Stimulated activated CD8-positive, alpha-beta memory T cell treated with anti-CD3 and anti-CD28 coated beads, Interleukin-4, amount 100 ng/mL, for 4 hours (primary cell): ENCODE measurements at places on chromosomes 6 and 20.

GRCh38 chr6:121826156-121826810, 390.8 kb downstream of the GJA1 start:
- DNase-seq = no peak

DNA sequence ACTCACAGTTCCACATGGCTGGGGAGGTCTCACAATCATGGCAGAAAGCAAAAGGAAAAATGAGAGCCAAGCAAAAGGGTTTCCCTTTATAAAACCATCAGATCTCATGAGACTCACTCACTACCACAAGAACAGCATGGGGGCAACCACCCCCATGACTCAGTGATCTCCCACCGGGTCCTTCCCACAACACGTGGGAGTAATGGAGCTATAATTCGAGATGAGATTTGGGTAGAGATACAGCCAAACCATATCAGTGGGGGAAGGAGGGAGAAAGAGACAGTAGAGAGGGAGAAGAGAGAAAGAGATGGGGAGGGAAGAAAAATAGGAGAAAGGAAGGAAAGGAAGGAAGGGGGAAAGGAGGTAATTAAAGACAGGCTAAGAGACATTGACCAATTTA, 30.1 kb downstream of the GMDS start:
- no peak for DNase-seq

GRCh38 chr6:82553863-82554531, 190.4 kb downstream of the TPBG start:
- DNase-seq = no peak

- no peak for DNase-seq
Observed at GRCh38 chr20:38894091-38894847, 31.9 kb upstream of the FAM83D start.

DNA sequence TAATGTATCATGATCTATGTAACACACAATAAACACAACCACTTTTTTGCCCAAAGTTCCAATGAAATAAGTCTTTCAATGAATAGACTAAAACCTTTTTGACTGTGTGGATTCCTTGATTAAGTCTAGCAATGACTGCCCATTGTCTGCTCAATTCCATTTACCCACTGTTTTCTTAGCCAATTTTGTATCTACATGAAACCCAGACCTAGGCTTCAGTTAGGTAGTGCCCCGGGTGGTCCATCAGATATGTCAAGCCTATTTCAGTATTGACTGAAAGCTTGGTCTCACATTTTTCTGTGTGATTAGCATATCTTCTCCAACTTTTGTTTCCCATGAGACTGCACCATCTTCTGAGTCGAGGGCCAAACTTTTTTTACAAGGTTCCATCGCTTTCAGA, 615.0 kb downstream of the C6orf118 start:
- DNase-seq = no peak

- no peak for DNase-seq
Observed at GRCh38 chr6:3843379-3844096, 5.6 kb upstream of the FAM50B start.

DNA sequence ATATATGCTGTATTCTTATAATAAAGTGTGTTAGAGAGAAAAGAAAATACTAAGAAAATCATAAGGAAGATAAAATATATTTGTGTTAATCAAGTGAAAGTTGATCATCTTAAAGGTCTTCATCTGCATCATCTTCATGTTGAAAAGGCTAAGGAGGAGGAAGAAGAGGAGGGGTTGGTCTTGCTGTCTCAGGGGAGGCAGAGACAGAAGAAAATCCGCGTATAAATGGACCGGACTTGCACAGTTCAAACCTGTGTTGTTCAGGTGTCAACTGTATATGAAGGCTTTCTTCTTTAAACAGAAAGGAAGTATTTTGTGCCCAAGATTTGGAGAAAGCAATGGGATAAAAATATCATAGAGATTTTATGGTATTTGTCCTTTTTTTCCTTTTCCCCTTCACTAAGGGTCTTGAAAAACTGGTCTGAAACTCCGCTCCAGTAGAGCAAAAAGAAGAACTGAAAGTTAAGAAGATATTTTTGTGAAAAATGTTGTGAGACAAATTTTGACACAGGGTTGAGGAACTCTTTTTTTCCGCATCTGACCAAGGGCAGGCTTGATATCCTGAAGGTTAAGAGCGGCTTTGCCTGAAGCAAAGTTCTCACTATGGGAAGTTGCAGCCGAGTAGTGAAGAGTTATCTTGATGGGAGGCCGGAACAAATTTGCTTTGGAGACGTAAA, 350.7 kb downstream of the LAMA2 start:
- DNase-seq = no peak

- no peak for DNase-seq
Observed at GRCh38 chr6:150406948-150407347, 38.1 kb downstream of the IYD start.

DNA sequence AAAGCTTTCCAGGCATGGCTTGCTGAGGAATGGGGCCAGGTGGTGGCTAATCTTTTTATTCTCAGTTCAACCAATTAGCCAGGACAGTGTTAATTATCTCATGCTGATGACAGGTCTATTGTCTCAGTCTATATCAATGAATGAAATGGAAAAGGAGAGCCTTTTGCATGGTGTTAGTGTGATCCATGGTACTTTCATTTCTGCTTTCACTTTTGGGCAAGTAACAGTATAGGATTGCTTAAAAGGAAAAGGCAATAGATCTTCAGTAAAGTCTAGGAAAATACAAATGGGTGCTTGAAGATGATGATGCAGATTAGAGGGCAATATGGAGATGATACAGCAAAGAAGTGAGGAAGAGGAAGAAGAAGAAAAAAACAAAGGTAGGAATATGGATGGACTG, 430.3 kb downstream of the TFAP2A start:
- no peak for DNase-seq

DNA sequence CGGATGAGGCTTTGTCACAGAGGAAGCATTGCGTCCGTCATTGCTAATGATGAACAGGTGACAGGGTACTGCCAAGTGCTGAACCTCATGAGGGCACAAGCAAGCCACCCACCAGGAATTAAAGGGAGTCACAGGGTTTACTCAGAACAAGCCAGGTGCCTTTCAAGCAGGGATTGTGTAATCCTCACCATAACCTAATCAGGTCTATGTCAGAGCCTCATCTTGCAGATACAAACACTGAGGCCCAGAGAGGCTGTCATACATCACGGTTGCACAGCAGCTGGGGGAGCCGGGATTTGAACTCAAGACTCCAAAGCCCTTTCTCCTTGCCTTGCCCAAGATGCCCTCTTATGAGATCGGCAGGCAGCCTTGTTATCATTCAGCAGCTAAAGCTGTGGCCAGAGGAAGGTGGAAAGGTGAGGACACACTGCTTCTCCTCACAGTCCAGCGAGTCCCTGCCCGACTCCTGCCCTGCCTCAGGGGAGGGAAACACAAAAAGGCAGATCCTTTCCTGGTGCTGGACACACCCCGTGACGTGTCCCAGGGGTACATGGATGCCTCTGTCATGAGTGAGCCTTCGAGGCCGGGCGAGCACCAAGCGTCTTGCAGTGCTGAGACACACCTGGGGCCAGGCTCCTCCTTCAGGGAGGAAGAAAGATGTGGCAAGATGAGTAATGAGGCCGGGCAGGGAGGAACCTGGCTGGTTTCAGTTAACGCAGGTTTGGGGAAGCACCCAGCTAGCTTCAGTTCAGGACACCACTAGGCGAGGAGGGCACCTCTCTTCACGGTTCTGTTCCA, 214.9 kb downstream of the LY86 start:
- DNase-seq = no peak

DNA sequence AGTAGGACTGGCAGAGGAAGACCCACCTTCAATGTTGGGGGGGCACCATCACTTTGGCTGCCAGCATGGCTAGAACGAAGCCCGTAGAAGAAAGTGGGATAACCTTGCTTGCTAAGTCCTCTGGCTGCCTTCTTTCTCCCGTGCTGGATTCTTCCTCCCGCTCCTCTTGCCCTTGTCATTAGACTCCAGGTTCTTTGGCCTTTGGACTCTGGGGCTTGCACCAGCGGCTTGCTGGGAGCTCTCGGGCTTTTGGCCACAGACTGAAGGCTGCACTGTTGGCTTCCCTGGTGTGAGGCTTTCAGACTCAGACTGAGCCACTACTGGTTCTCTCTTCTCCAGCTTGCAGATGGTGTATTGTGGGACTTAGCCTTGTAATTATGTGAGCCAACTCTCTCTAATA, 28.2 kb downstream of the GSTA2 start:
- no peak for DNase-seq

- DNase-seq = no peak
Observed at GRCh38 chr6:231779-232178, 60.5 kb upstream of the DUSP22 start.

DNA sequence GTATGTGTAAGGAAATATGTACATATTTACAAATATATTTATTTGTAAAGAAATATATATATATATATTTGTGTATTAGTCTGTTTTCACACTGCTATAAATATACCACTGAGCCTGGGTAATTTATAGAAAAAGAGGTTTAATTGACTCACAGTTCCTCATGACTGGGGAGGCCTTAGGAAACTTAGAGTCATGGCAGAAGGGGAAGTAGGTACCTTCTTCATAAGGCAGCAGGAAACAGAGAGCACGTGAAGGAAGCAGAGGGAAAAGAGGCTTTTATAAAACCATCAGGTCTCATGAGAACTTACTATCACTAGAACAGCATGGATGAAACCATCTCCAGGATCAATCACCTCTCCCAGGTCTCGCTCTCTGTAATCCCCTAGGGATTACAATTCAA, 644.5 kb upstream of the HS3ST5 start:
- no peak for DNase-seq

GRCh38 chr6:134632024-134632423, 314.1 kb upstream of the SGK1 start:
- no peak for DNase-seq

- DNase-seq = no peak
Observed at GRCh38 chr20:10909803-10910202, 236.0 kb upstream of the JAG1 start.

GRCh38 chr6:15509335-15509933, 153.4 kb downstream of the DTNBP1 start:
- no peak for DNase-seq

DNA sequence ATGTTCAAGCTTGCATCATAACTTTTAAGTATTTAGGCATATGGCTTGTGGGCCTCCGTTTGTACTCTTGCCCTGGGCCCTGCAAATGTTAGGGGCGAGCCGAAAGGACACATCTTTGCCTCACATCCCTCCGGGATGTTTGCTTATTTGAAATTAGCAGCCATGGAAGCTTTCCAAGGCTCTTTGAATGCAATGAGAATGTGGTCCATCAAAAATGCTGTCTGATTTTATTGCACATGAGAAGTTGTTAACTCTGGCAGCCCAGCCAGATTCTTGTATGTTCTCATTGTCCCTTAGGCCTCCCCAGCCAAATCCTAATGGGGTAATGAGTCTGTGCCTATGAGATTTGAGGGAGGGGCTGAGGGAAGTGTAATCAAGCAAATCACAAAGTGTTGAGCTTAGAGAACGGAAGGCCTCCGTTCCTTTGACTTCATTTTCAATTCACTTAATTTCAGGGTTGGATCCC, 261.2 kb upstream of the MARCKS start:
- DNase-seq = no peak

GRCh38 chr6:113642714-113643406, 214.3 kb upstream of the MARCKS start:
- no peak for DNase-seq

GRCh38 chr6:44800171-44800783, 412.8 kb downstream of the CDC5L start:
- no peak for DNase-seq

GRCh38 chr20:30594112-30594511, 663.4 kb upstream of the DEFB115 start:
- no peak for DNase-seq

GRCh38 chr6:14046476-14047068, 71.0 kb upstream of the CD83 start:
- DNase-seq = no peak

DNA sequence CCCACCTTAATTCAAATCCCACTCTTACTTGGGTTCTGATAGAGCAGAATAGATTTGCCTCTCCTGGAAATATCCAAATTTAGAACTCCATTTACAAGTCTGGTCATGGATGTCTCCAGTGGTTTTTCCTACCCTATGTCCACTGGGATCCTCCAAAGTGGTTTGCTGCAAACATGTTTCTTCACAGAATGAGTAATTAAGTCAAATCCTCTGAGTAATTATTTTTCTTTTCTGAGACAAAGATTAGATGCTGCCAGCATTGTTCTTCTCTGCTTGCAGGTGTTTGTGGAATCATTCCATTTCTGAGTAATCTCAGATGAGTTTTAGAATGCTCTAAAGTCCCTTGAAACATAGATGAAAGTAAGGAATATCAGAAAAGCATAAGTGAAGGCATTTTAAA, 21.9 kb downstream of the DTD1 start:
- no peak for DNase-seq

DNA sequence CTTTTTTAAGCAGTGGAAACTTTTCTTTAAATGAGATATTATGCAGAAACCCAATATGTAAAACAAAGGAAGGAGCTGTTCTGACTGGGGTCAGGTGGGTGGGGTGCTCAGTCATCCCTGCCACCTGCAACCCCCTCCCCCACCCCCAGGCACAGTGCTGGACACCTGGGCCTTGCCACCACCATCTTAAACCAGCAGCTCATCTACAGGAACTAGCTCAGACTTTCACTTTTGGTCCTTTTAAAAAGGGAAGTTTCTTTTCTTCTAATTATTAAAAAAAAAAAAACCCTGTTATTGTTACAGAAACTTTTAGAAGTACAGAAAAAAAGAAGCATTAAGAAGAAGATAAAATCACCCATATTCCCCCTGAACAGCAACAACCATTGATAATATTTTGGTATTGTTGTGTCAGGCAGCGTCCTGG, 37.1 kb downstream of the PPP1R16B start:
- DNase-seq = peak; percentile 50

DNA sequence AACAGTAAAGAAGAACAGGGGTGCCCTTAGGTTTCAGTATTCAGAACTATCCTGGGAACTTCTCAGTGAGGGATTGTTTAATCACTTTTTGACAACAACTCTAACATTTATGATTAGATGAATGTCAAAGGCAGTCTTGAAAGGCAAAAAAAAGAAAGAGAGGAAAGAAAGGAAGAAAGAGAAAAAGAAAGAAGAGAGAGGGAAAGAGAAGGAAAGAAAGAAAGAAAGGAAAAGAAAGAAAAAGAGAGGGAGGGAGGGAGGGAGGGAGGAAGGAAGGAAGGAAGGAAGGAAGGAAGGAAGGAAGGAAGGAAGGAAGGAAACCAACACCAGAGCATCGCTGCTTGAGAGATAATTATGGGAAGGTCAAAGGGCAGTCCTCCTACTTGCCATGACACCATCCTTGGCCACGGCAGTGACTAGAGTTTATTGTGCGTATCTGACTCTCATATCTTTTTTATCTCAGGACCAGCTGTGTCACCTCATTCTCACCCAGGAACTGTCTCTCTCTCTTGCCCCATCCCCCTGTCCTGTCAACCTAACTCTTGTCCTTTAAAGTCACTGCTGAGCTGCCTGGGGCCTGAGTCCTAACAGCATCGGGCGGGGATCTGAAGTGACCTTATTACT, 96.8 kb upstream of the ATXN1 start:
- no peak for DNase-seq
